ENCODE measurements at places on chromosomes 16 and 17. TPM values are rescaled to one million over a fixed set of nuclear protein-coding genes. Genes with fewer than 3 reads are reported as not detected.

- no peaks in the 10 kb centered on the region for H3K36me3 ChIP-seq
- no peak overlapping the region for H3K27ac ChIP-seq
- H3K27me3 ChIP-seq = no peaks in the 10 kb centered on the region
- H3K4me1 ChIP-seq = no peaks in the 10 kb centered on the region
Measured at GRCh38 chr17:60864708-60865005, 187.0 kb downstream of the BCAS3 start.

DNA sequence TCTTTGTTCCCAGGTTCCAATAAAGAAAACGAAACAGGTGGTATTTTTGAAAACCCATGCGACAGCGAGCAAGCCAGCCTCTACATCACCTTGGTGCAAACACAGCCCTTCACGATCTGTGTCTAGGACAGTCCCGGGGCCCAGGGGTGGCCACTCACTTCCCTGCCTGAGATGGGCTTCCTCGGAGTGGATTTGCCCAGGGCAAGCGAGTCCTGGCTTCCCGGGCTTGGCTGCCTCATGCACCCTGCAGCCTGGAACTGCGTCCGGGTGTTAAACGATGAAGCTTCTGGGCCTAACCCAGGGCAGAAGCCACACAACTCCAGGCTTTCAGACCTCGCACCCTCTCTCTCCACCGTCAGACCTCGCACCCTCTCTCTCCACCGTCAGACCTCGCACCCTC lies 66.0 kb downstream of the RPH3AL start:
- no peaks in the 10 kb centered on the region for H3K27me3 ChIP-seq
- no peak for DNase-seq
- no peaks in the 10 kb centered on the region for H3K36me3 ChIP-seq
- H3K4me1 ChIP-seq = no peaks in the 10 kb centered on the region
- H3K27ac ChIP-seq = no peak overlapping the region
- no peak overlapping the region for H3K4me3 ChIP-seq

DNA sequence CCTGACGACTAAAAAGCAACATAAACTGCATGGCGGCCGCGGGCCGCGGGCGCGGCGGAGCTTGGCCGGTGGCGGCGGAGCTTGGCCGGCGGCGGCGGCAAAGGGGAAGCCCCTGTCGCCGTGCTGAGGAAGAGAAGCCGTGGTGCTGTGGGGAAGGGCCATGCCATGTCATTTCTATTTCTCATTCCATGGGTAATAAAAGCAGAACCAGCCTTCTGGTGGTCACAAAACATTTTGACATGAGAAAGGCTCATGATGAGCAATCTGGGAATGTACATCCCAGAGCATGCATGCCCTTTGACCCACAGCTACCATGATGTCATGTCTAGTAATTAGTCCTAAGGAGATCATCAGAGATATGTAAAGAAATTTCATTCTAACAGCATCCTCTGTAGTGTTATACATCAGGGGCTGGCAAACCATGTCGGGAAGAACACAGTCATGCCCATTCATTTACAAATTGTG lies 23.9 kb upstream of the HEATR6 start:
- DNase-seq = no peak
- no peak overlapping the region for H3K4me3 ChIP-seq
- H3K4me1 ChIP-seq = no peaks in the 10 kb centered on the region
- no peaks in the 10 kb centered on the region for H3K36me3 ChIP-seq

DNA sequence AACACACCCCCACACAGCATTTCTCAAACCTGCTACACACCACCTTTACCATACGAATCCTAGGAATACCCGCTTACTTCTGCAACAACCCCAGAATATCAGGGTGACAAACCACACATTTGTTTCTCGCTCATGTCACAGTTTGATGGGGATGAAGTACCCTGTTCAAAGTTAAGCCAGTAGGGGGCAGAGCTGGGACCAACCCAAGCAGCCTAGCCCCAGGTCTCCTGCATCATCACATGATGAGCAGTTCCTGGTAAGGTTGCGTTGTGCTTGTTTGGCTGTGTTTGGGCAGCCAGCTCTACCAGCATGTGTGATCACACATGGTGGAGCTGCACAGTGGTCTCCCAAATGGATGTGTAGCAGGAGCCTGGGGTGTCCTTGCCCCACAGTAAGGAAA lies 103.6 kb upstream of the C16orf82 start:
- no peaks in the 10 kb centered on the region for H3K4me1 ChIP-seq
- H3K4me3 ChIP-seq = no peak overlapping the region
- no peak overlapping the region for H3K27ac ChIP-seq
- no peaks in the 10 kb centered on the region for H3K36me3 ChIP-seq
- no peak for DNase-seq

- peaks cover 16% of the 10 kb centered on the region for H3K4me1 ChIP-seq
- no peak for DNase-seq
- H3K4me3 ChIP-seq = no peak overlapping the region
- H3K27ac ChIP-seq = no peak overlapping the region
- no peaks in the 10 kb centered on the region for H3K36me3 ChIP-seq
- no peaks in the 10 kb centered on the region for H3K27me3 ChIP-seq
Measured at GRCh38 chr17:42284024-42284369, 4.3 kb upstream of the STAT5A start.

DNA sequence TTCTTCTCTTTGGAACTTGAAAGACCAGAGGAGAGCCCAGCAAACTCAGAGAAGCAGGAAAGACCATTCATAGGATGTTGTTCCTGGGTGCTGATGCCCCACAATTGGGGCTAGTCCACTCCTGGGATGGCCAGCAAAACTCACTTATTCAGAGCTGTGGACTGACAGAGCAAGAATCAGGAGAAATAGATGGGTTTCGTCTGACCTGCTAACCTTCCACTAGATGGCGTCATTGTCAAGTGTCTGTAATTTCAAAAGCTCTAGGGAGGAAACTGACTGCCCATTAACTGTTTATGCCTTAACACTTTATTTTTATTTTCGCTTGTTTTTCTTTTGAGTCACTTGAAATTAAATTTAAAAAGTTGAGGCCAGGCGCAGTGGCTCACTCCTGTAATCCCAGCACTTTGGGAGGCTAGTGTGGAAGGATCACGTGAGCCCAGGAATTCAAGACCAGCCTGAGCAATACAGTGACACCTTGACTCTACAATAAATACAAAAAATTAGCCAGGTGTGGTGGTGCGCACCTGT lies 28.7 kb upstream of the MILR1 start:
- no peaks in the 10 kb centered on the region for H3K27me3 ChIP-seq
- H3K4me1 ChIP-seq = no peaks in the 10 kb centered on the region
- H3K4me3 ChIP-seq = no peak overlapping the region
- H3K27ac ChIP-seq = no peak overlapping the region
- no peaks in the 10 kb centered on the region for H3K36me3 ChIP-seq

GRCh38 chr17:66904760-66905624 lies 59.5 kb upstream of the CACNG4 start:
- H3K27ac ChIP-seq = no peak overlapping the region
- peaks cover 4% of the 10 kb centered on the region for H3K4me1 ChIP-seq
- no peaks in the 10 kb centered on the region for H3K27me3 ChIP-seq
- no peaks in the 10 kb centered on the region for H3K36me3 ChIP-seq
- H3K4me3 ChIP-seq = no peak overlapping the region
- no peak for DNase-seq

DNA sequence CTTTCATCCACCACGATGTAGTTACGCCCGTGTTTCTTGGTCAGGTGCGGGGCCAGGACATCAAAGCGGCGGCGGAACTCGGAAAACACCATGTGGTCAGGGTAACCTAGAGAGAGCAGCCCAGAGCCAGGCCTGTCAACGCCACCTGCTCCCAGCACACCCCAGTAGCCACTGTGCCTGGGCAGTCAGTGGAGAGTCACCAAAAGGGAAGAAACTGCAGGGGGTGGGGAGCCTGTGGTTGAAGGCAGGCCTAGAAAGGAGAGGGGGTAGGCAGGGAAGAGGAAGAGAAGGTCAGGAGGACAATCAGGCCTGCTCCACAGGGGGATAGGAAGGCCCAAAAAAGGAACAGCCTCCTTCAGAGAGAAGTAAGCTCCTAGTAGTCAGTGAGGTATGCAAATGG lies 64.1 kb downstream of the PIPOX start:
- peaks cover 31% of the 10 kb centered on the region for H3K36me3 ChIP-seq
- no peak overlapping the region for H3K27ac ChIP-seq
- no peaks in the 10 kb centered on the region for H3K27me3 ChIP-seq
- no peak overlapping the region for H3K4me3 ChIP-seq
- DNase-seq = no peak

Gene KLHL10
- not detected for total RNA-seq

Gene NPB
- total RNA-seq = 5.4 TPM

DNA sequence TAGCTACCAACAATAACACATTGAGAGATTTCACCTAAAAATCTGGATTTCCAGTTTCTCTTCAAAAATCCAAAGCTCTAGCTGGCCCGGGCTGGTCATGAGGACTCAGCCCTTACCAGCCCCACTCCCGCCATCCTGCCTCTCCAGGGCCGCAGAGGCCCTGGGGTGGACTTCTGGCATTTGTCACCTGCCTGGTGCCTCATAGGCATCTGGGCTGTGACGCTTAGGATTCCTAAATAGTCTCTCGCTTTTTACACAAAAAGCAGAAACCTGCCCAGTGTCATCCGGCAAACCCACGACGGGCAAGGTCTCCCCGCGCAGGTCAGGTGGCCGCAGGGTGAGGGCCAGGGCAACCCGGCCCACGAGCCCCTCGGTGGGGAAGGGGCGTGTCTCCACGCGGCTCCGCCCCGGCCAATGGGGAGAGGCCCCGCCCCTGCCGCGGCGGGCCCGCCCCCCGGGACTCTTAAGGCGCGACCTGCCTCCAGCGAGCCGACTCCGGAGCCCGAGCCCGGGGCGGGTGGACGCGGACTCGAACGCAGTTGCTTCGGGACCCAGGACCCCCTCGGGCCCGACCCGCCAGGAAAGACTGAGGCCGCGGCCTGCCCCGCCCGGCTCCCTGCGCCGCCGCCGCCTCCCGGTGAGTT lies at the start of gene VASN:
VASN (plus strand) TSS at position 492 of the 644 bp plus-strand sequence. CDS start 9,030 bp downstream, outside the sequence.
- peaks cover 77% of the 10 kb centered on the region for H3K4me1 ChIP-seq
- H3K27ac ChIP-seq = peak within 1 kb of the TSS; percentile 95
- no peaks in the 10 kb centered on the region for H3K27me3 ChIP-seq

GRCh38 chr17:35147375-35147905 lies at the start of gene UNC45B:
UNC45B (plus strand) TSS chr17:35147817; CDS start chr17:35148264, 447 bp downstream.
- no peaks in the 10 kb centered on the region for H3K36me3 ChIP-seq
- no peaks in the 10 kb centered on the region for H3K27me3 ChIP-seq
- no peak for DNase-seq

- no peak overlapping the region for H3K4me3 ChIP-seq
- H3K27ac ChIP-seq = no peak overlapping the region
- H3K36me3 ChIP-seq = no peaks in the 10 kb centered on the region
Measured at GRCh38 chr17:45413498-45413923, 19.2 kb downstream of the ARHGAP27 start.

GRCh38 chr17:16026895-16027294 lies 27.3 kb downstream of the TTC19 start:
- no peak overlapping the region for H3K4me3 ChIP-seq
- H3K27ac ChIP-seq = no peak overlapping the region
- H3K4me1 ChIP-seq = no peaks in the 10 kb centered on the region
- no peak for DNase-seq

- H3K4me3 ChIP-seq = no peak overlapping the region
- peak overlapping the region; percentile 83 for H3K27ac ChIP-seq
- H3K27me3 ChIP-seq = no peaks in the 10 kb centered on the region
- H3K36me3 ChIP-seq = no peaks in the 10 kb centered on the region
- no peak for DNase-seq
- peaks cover 71% of the 10 kb centered on the region for H3K4me1 ChIP-seq
Measured at GRCh38 chr17:3887804-3888203, 5.0 kb downstream of the CAMKK1 start.

GRCh38 chr16:933581-933980 lies 37.2 kb downstream of the LMF1 start:
- H3K36me3 ChIP-seq = peaks cover 4% of the 10 kb centered on the region
- H3K27me3 ChIP-seq = no peaks in the 10 kb centered on the region
- DNase-seq = no peak
- no peaks in the 10 kb centered on the region for H3K4me1 ChIP-seq
- no peak overlapping the region for H3K27ac ChIP-seq

Gene ACAP1
- 11.1 TPM for total RNA-seq

DNA sequence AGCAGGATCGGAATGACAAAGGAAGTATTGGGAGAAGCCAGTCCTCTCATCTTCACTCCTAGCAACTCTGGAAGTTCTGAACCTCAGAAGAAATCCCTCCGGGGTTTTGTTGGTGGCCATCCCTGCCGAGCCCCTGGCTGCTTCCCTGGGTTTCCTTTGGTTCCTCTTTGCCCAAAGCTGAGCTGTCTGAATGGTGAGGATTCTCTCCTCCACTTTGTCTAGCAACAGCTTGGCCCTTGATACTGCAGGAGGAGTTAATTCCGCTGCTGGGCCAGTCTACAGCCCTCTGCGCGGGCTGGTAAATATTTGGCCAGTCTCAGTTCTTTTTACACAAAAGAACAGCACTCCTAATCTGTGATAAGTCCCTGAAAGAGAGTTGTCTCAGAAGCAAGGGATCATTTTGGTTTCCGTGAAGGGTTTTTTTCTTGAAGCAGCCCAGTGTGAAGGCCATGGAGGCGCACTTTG lies 170.9 kb downstream of the RAB11FIP4 start:
- H3K4me3 ChIP-seq = no peak overlapping the region
- no peak for DNase-seq
- H3K36me3 ChIP-seq = no peaks in the 10 kb centered on the region
- no peaks in the 10 kb centered on the region for H3K27me3 ChIP-seq
- no peak overlapping the region for H3K27ac ChIP-seq

- no peak for DNase-seq
- H3K36me3 ChIP-seq = peaks cover 26% of the 10 kb centered on the region
- H3K27me3 ChIP-seq = no peaks in the 10 kb centered on the region
Measured at GRCh38 chr17:38885044-38885727, 15.3 kb downstream of the LASP1 start.

Gene TBC1D3E
- not detected for total RNA-seq

- no peaks in the 10 kb centered on the region for H3K27me3 ChIP-seq
- H3K4me1 ChIP-seq = no peaks in the 10 kb centered on the region
- no peaks in the 10 kb centered on the region for H3K36me3 ChIP-seq
- no peak for DNase-seq
- H3K4me3 ChIP-seq = no peak overlapping the region
- H3K27ac ChIP-seq = no peak overlapping the region
Measured at GRCh38 chr16:86595983-86596605, 17.7 kb downstream of the FOXL1 start.

DNA sequence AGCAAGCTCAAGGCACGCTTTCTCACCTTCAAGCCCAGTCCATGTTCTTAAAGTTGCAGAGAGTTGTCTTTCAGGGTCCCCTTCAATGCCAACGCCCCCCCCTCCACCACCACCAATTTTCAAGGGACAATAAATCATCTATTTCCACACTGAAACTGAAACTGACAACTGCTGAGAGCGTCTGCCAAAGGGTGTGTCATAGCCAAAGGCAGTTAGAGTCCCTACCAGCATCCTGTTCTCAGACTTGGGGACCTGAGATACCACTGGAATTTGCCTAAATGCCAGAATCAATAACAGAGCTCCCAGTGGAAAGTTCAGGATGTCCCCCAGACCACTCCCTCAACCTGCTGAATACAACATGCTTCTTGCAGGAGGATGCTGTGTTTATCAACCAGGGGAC lies 133.2 kb upstream of the SOX9 start:
- no peak overlapping the region for H3K27ac ChIP-seq
- DNase-seq = no peak
- no peaks in the 10 kb centered on the region for H3K36me3 ChIP-seq
- H3K4me3 ChIP-seq = no peak overlapping the region
- peaks cover 5% of the 10 kb centered on the region for H3K4me1 ChIP-seq
- no peaks in the 10 kb centered on the region for H3K27me3 ChIP-seq

Gene GNG13
- not detected for total RNA-seq

Gene IGSF6
- total RNA-seq = 2.4 TPM

Data from tibial nerve (tissue), 4 donors.